ENCODE measurements at places on chromosomes 13 and 19. TPM values are rescaled to one million over a fixed set of nuclear protein-coding genes. Genes with fewer than 3 reads are reported as not detected.

GRCh38 chr19:58362272-58362994 is at the start of gene ZNF497:
Gene ZNF497 (minus strand): TSS chr19:58362751. CDS start chr19:58357635, 5,116 bp downstream.
- H3K27me3 ChIP-seq: no peaks in the 10 kb centered on the region
- peak within 1 kb of the TSS; percentile 60 for H3K4me3 ChIP-seq
- H3K36me3 ChIP-seq: no peaks in the 10 kb centered on the region
- H3K27ac ChIP-seq: peak within 1 kb of the TSS; percentile 96
- peaks cover 6% of the 10 kb centered on the region for H3K4me1 ChIP-seq
- DNase-seq: peak; percentile 79

The EDNRB gene
- 0.18 TPM for total RNA-seq

- no peak for DNase-seq
- no peaks in the 10 kb centered on the region for H3K27me3 ChIP-seq
- no peaks in the 10 kb centered on the region for H3K4me1 ChIP-seq
- no peak overlapping the region for H3K27ac ChIP-seq
- H3K36me3 ChIP-seq: no peaks in the 10 kb centered on the region
Measured at GRCh38 chr13:40390401-40390916, 276.0 kb downstream of the FOXO1 start.

The RUBCNL gene
- not detected for total RNA-seq

DNA sequence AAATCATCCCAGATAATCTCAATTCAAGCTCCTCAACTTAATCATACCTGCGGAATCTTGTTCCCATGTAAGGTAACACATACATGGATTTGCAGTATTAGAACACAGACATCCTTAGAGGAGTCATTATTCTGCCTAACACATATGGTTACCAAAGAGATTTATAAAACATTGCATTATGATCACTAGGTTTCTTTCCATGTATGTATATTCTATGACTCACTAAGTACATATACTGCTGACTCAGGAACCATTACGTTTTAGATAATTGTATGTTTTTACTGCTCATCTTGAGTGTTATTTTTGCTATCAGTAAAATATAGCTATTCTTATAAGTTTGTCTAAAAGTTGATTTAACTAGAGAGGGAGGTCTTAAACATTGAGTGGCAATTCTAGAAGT is 182.9 kb downstream of the SLITRK6 start:
- no peak overlapping the region for H3K27ac ChIP-seq
- DNase-seq: no peak
- H3K27me3 ChIP-seq: no peaks in the 10 kb centered on the region
- H3K36me3 ChIP-seq: no peaks in the 10 kb centered on the region
- no peak overlapping the region for H3K4me3 ChIP-seq
- no peaks in the 10 kb centered on the region for H3K4me1 ChIP-seq

All from Panc1 (cell line).